Non-pigmented ciliary epithelial cell (primary cell): ENCODE measurements at places on chromosomes 4 and X.

DNA sequence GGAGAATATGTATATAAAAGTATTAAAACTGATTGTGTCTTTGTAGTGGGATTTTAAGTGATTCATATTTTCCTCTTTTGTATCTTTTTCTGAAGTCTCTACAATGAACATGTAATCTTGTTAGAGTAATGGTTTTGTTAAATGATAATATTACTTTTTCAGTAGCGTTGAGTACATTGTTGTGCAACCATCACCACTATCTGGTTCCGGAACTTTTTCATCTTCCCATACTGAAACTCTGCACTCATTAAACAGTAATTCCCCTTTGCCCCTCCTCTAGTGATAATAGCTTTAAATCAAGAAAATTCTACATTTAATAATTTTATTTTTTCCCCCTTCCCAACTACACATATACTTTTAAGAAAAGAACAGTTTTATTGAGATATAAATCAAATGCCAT lies 23.3 kb downstream of the SHROOM3 start:
- no peak for DNase-seq

GRCh38 chr4:35464964-35465528 lies 779.3 kb downstream of the ARAP2 start:
- DNase-seq = no peak

DNA sequence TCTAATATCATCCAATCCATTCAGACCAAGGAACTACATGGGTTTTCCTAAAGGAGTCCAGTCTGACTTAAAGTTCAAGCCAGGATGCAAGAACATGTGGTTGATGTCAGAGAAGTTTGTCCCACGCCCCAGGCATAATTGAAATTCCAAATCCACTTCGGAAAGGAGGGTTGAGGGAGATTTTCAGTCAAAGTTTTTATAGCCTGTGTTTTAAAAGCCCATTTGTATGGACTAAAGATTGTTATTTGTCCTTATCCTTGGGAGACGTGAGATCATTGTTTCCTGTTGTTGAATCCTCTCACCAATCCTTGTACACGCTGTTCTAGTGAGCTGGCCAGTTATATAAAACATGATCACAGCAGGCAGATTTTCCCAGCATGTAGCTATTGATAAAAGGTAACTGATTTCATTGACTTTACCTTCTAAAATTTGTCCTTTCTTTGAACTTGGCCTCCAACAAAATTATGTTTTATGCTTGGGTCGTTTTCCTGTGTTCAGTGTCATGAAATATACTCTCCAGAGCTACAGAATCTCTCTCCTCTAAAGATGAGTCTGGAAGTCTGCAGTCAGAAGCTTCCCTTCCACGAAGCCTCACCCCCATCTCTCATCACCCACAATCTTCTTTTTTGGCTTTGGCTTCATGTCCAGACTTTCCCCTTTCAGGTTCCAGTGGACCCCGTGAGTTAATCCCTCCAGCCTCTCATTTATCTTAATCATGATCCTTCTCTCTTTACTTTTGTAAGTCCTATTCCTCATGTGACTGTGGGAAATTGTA lies 92.9 kb downstream of the ATP10D start:
- DNase-seq = peak; percentile 79

DNA sequence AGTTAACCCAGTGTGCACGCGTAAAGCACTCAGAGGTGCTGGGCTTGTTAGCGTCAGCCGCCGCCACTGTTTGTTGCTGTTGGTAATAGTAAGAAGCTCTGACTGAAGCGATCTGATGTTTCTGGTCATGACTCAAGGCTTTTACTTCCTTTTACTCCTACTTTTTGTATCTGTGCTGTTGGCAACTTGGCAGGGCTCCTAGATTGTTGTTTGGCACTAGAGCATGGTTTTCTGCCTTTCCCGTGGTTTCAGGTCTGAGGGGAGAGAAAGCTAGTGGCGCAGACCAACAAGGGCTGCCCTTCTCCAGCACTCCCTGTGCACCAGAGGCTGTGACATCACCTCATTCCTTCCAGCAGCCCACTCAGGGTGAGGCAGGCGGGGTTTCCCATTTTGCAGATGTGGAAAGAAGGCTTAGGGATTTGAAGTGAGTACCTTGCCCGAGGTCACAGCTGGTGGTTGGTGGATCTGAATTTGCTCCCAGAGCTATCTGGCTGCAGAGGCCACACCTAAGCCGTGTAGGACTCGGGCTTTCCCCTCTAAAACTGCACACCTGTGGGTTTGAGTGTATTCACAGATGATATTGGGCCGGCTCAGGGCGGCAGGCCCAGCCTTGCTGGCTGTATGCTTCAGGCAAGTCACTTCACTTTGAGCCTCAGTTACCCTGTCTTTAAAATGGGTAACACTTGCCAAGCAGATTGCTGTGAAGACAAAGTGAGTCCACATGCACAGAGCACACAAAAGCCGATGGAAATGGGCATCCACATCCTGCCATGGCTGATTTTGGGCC lies 51.2 kb upstream of the TADA2B start:
- DNase-seq = peak; percentile 78
